ENCODE measurements at places on chromosomes 5 and 9. TPM values are rescaled to one million over a fixed set of nuclear protein-coding genes. Genes with fewer than 3 reads are reported as not detected.

GRCh38 chr5:56481428-56482357 is 248.6 kb upstream of the ANKRD55 start:
- H3K27me3 ChIP-seq: no peaks in the 10 kb centered on the region
- no peak for DNase-seq
- peaks cover 26% of the 10 kb centered on the region for H3K4me1 ChIP-seq

Gene PCDHB8
- 1.1 TPM for total RNA-seq

Gene CCL27
- 0.78 TPM for total RNA-seq

Gene SLCO6A1
- total RNA-seq: 0.78 TPM

- no peak overlapping the region for H3K4me3 ChIP-seq
- H3K36me3 ChIP-seq: peaks cover 3% of the 10 kb centered on the region
- peak overlapping the region; percentile 84 for H3K27ac ChIP-seq
- peaks cover 18% of the 10 kb centered on the region for H3K4me1 ChIP-seq
- no peaks in the 10 kb centered on the region for H3K27me3 ChIP-seq
- DNase-seq: no peak
Observed at GRCh38 chr5:181281984-181282316, 21.0 kb upstream of the TRIM52 start.

- no peak overlapping the region for H3K4me3 ChIP-seq
- H3K36me3 ChIP-seq: no peaks in the 10 kb centered on the region
- H3K27me3 ChIP-seq: peaks cover 33% of the 10 kb centered on the region
- H3K27ac ChIP-seq: no peak overlapping the region
Observed at GRCh38 chr9:13991395-13991794, 322.5 kb downstream of the NFIB start.

Gene FBXL7
- total RNA-seq: 28.4 TPM

DNA sequence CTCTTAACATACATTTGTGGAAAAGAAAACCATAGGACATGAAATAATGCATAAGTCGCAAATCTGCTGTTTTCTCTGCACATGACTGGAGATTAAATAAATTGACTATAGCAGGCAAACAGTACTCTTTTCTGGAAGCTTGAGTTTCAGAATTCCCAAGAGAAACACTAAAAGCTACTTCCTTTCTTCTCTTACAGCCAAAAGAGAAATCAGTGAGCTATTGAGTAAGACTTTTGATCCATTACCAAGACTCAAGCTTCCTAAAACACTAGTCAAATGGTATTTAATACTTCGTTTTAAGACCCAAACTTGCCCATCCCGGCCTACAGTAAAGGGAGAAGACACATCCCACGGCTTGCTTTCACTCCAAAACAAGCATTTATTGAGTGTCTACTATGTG is 335.8 kb upstream of the PUM3 start:
- peaks cover 25% of the 10 kb centered on the region for H3K27me3 ChIP-seq
- H3K4me1 ChIP-seq: peaks cover 12% of the 10 kb centered on the region
- H3K36me3 ChIP-seq: no peaks in the 10 kb centered on the region
- no peak overlapping the region for H3K4me3 ChIP-seq
- no peak for DNase-seq
- H3K27ac ChIP-seq: no peak overlapping the region

Gene SPAG8
- 2.4 TPM for total RNA-seq

Gene TMOD1
- not detected for total RNA-seq

- DNase-seq: no peak
- no peaks in the 10 kb centered on the region for H3K36me3 ChIP-seq
- no peak overlapping the region for H3K27ac ChIP-seq
- peaks cover 82% of the 10 kb centered on the region for H3K27me3 ChIP-seq
Observed at GRCh38 chr9:34961574-34962490, 3.7 kb downstream of the PHF24 start.

GRCh38 chr5:38442247-38442573 is 114.2 kb downstream of the LIFR start:
- H3K4me1 ChIP-seq: no peaks in the 10 kb centered on the region
- peaks cover 6% of the 10 kb centered on the region for H3K27me3 ChIP-seq
- H3K36me3 ChIP-seq: peaks cover 2% of the 10 kb centered on the region
- H3K27ac ChIP-seq: no peak overlapping the region

- peaks cover 5% of the 10 kb centered on the region for H3K4me1 ChIP-seq
- no peaks in the 10 kb centered on the region for H3K36me3 ChIP-seq
- H3K27ac ChIP-seq: no peak overlapping the region
Observed at GRCh38 chr5:137024044-137024443, 475.1 kb downstream of the SPOCK1 start.

Gene LURAP1L
- 46.3 TPM for total RNA-seq

Gene BAAT
- 0.13 TPM for total RNA-seq

Gene GALT
- total RNA-seq: 58.4 TPM

GRCh38 chr5:127079994-127080491 is 6.7 kb upstream of the C5orf63 start:
- H3K36me3 ChIP-seq: no peaks in the 10 kb centered on the region
- peaks cover 35% of the 10 kb centered on the region for H3K4me1 ChIP-seq
- no peaks in the 10 kb centered on the region for H3K27me3 ChIP-seq
- no peak overlapping the region for H3K27ac ChIP-seq
- no peak overlapping the region for H3K4me3 ChIP-seq
- DNase-seq: no peak

DNA sequence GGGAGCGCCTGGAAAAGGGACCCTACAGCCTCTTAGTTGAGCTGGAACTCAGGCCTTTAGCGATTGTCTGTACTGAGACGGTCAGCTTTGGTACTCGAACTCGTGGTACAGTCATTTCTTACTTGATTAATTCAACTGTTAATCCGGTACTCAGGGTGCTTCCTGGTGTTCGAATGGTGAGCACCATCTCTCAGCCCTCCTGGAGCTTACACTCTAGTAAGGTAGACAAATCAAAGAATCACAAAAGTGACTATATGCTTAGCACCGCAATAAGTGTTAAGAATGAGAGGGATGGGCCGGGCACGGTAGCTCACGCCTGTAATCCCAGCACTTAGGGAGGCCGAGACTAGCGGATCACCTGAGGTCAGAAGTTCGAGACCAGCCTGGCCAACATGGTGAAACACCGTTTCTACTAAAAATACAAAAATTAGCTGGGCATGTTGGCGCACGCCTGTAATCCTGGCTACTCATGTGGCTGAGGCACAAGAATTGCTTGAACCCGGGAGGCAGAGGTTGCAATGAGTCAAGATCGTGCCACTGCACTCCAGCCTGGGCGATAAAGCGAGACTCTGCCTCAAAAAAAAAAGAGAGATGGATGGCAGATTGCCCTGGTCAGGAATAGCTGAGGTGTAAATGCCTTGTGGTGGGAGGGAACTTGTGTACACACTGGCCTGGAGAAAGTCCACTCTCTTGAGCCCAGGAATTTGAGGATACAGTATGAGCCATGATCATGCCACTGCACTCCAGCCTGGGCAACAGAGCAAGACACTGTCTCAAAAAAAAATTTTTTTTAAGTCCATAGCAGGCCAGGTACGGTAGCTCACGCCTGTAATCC is 981 bp downstream of the TCOF1 start:
- peak overlapping the region; percentile 83 for H3K4me3 ChIP-seq
- H3K27ac ChIP-seq: peak overlapping the region; percentile 52

DNA sequence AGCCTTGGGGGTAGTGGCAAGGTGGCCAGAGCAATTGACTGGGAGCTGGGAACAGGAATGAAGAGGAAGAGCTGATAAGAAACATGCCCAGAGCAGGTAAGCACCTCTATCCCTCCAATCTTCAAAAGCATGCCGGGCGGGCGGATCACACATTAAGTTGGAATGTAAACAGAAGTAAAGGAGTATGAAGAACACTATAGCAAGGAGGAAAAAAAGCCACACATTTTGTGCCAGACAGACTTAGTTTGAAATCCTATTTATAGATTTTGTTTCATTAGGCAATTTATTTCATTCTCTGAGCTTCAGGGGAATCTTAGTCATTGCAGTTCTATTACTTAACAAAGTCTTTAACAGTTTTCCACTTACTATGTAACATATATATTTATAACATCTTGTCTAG is 173.9 kb upstream of the TNC start:
- H3K27me3 ChIP-seq: no peaks in the 10 kb centered on the region
- no peak overlapping the region for H3K27ac ChIP-seq
- DNase-seq: no peak
- no peaks in the 10 kb centered on the region for H3K36me3 ChIP-seq
- no peak overlapping the region for H3K4me3 ChIP-seq
